ENCODE measurements at places on chromosomes 2 and 18. TPM values are rescaled to one million over a fixed set of nuclear protein-coding genes. Genes with fewer than 3 reads are reported as not detected.

The CCDC148 gene
- total RNA-seq: not detected

GRCh38 chr2:71843391-71843850 is 304.2 kb downstream of the CYP26B1 start:
- DNase-seq: no peak

DNA sequence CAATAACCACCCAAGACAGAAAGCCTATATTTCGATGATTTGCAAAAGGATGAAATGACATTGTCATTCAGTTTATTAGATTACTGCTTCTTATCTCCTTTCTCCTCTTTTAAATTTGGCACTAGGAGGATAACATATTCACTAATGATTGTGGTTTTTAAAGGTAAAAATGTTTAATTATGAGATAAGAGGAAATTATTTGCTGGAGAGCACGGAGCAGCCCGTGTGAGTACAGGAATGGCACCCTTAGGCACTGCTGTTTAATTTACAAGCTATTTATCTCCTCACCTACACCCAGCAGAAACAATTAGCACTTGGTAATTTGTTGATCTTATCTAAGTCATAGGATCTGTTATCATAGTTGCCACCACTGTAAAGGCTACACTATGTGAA is 87.4 kb upstream of the SP3 start:
- DNase-seq: no peak

The SLC9A4 gene
- total RNA-seq: 0.13 TPM

- no peak for DNase-seq
Observed at GRCh38 chr2:73069855-73070642, 1.5 kb downstream of the SFXN5 start.

GRCh38 chr2:5203134-5203755 is 488.9 kb upstream of the SOX11 start:
- no peak for DNase-seq

The TMEM247 gene
- not detected for total RNA-seq

The CFC1 gene
- not detected for total RNA-seq

DNA sequence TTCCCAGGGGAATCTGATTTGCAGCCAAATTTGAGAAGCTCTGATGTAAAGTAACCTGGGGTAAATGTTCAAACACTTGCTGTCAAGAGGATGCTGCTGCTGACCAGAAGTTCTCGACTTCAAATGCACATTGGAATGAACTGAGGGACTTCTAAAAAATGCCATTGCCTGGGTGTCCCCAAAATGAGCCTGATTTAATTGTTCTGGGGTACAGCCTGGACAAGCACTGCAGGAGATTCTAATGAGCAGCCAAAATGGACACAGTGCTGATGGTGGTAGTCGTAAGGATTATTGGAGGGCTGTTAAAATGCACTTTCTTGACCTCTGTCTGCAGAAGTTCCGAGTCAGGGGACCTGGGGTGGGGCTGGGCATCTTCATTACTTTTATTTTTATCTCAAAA is 49.5 kb downstream of the LIPG start:
- no peak for DNase-seq

The CYS1 gene
- not detected for total RNA-seq

The PJVK gene
- total RNA-seq: 5.2 TPM

The XDH gene
- total RNA-seq: not detected

The ITGB6 gene
- not detected for total RNA-seq

DNA sequence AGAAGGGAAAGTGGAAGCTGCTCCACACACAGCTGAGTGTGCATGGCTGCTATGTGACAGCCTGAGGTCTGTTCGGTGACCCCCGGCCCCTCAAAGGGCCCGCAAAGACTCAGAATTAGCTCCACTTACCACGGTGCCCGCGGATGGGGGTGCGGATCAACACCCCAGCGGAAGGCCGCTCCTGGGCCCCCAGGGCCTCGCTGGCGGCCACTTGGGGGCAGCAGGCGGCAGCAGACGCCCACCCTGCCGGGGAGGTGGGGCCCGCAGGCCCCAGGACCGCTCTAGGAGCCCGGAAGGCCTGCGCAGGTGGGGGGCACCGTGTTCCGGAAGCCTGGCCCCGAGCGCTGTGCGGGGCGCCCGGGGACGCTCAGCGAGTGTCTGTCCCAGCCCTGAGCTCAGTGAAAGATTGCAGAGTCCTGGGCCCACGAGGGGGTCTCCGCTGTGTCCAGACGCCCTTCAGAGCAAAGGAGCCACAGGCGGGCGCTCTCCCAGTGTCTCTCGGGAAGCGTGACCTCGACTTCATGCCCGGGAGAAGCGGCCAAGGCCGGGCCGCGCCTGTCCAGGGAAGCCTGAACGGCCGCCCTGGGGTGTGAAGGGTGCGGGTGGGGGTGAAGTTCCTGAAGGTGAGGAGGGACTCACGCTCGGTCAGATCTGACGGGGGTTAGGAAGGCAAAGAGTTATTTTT is 118.7 kb downstream of the VAPA start:
- DNase-seq: peak; percentile 24

DNA sequence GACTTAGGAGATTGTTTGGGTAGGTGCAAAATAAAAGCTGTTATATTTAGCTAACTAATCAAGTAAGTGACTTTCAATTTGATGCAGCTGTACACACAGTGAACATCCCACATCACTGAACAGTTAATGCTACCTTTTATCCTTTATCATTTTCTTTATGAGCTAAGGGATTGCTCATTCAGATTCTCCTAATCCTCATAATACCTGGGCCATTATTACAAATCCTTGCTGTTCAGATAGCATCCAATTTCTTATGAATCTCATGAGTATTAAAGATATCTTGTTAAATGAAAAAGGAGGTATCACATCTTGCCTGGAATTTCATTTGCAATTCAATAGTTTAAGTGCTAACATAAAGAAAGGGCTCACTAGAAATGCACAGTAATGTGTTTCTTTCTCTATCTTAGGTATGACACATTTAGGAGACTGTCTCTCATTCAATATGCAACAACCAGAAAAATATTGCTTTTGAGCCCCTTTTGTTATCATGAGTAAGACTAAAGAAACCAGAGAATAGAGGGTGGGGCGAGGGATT is 918.5 kb downstream of the CBLN2 start:
- DNase-seq: no peak

GRCh38 chr2:228283491-228284171 is 102.1 kb upstream of the SPHKAP start:
- DNase-seq: no peak

The ALPP gene
- not detected for total RNA-seq

- DNase-seq: no peak
Observed at GRCh38 chr2:169975221-169975620, 148.0 kb downstream of the UBR3 start.

DNA sequence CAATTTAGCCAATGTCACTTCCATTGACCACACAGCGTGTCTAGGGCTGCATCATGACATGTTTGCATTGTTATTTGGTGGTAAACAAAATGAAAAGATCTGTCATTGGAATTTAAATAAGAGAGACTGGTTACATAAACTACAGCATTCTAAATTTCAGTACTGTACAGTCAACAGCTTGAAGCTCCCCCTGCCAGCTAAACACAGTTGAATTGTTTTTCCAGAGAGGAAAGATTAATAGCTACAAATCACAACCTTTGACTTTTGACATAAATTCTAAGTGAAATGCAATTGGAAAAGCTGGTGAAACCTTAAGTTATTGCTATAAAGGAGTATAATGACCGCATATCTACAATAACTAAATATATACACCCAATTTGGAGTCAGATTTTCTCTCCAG is 1600.0 kb upstream of the ACVR2A start:
- DNase-seq: no peak

DNA sequence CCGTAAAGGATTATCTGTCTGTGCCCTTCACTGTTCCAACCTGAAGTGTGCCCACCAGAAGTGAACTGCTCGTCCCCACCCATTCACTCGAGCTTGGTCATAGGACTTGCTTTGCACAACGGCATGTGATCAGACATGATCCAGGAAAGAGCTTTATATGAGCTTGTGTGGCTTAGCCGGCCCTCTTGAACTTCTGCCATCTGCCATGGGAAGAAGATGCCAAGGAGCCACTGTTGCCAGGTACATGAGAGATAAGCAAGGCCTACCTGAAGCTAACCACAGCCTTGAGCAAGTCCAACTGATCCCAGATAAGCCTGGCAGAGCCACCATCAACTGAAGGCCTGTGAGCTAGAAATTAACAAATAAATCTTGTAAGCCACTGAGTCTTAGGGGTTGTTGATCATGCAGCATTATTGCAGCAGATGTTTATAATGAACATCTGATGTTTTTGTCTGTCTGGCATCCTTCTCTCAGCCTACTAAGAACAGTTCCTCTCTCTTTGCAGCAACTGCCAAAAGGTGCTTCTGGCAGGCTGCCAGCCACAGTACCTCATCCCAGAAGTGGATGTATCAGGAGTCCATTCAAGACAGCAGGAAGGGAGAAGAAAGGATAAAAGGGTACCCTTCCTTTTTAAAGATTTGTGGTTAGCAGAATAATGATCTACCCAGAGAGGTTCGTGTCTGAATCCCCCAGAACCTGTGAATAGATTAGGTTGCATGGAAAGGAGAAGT is 16.8 kb downstream of the DBI start:
- DNase-seq: no peak

GRCh38 chr18:13612196-13612997 is 114.0 kb downstream of the FAM210A start:
- DNase-seq: peak; percentile 73

- DNase-seq: no peak
Observed at GRCh38 chr2:119857742-119858141, 98.0 kb downstream of the PTPN4 start.

GRCh38 chr2:199085261-199085660 is 372.5 kb downstream of the SATB2 start:
- no peak for DNase-seq

The TTN gene
- 14.4 TPM for total RNA-seq

The LINC00305 gene
- not detected for total RNA-seq

The CERKL gene
- 0.06 TPM for total RNA-seq

The MOGAT1 gene
- not detected for total RNA-seq

The ABCB6 gene
- 15.6 TPM for total RNA-seq

GRCh38 chr18:9466846-9467245 is 8.5 kb upstream of the RALBP1 start:
- DNase-seq: no peak

GRCh38 chr2:208437755-208438154 is 31.2 kb downstream of the PTH2R start:
- DNase-seq: no peak

GRCh38 chr2:31383471-31384153 is 30.9 kb downstream of the XDH start:
- no peak for DNase-seq

- DNase-seq: no peak
Observed at GRCh38 chr2:110994250-110994961, 126.3 kb upstream of the BCL2L11 start.

DNA sequence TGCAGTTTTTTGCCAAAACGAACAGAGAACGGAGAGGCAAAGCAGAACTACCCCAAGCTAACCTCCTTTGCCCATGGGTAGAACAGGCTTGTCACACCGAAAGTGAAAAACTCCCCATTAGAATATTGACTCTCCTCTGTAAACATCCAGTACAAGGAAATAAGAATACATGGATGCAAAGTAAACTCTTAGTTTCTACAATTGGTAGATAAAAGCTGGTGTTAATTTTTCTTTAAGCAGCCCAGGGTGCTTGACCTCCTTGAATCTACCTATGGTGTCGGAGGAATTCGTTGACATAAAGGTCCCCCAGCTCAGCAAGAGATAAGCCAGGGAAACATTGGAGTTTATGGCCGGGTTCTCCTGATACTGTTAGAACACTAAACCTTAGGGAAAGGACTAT is 48.4 kb upstream of the DSG1 start:
- no peak for DNase-seq

GRCh38 chr2:40087434-40087833 is 308.4 kb upstream of the THUMPD2 start:
- no peak for DNase-seq

DNA sequence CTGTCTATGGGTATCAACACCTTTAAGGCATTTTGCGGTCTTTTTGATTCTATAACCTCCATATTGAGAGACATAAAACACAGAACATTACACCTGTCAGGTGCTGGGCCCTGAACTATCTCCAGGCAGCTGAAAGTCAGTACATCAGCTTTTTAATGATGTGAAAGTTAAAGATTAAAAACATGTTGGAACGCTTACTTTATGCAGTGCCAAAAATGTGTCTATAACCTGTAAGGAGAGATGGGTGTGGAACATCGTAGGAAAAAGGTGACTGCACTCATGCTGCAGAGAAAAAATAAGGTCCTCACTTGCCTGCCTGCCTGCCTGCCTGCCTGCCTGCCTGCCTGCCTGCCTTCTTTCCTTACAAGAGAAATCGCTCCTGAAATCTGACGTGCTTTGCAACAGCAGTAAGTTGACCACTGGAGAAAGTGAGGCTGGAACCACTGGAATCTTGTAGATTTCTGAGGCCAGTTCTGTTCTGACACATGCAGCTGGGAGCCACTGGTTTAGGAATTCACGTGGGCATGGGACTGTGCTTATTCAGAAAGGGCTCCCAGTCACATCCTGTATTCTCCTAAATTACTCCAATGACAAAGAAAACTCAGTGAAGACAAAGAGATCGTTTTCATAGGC is 34.1 kb downstream of the BCL11A start:
- no peak for DNase-seq

DNA sequence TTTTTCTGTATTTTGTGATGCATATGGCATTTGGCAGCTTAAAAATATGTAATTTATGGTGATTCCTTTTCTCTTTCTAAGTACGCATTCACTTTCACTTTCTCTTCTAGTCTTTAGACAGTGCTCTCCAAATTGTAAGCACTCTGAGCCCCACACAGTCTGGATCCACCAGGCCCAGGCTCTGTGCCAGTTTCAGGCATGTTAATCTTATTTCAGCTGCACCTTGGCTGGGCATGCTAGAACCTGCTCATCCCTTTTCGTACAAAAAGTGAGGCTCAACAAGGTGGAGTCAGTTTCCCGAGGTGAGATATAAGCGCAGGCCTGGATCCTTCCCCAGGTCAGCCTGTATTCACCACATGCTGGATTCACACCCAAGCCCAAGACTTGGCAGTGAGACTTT is 203.9 kb downstream of the MTX2 start:
- no peak for DNase-seq

DNA sequence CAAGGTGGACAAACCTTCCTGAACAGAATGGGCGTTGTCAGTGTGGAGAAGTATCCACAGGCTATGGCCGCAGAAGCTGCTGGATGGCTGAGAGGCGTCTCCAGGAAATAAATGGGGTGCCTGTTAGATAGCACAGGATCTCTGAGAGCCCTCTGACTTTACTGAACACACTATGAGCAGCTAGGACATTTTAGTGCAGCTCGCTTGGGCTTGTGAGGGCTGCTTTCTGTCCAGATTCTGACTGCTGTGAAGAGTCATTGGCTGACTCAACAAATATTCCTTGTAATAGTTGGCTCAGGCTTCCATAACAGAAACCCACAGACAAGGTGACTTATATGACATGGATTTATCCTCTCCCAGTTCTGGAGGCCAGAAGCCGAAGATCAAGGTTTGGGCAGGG is 100.2 kb upstream of the SNTG2 start:
- no peak for DNase-seq

- DNase-seq: no peak
Observed at GRCh38 chr2:236717729-236718128, 148.1 kb downstream of the ACKR3 start.

- no peak for DNase-seq
Observed at GRCh38 chr18:54277899-54278298, 8.6 kb downstream of the POLI start.

DNA sequence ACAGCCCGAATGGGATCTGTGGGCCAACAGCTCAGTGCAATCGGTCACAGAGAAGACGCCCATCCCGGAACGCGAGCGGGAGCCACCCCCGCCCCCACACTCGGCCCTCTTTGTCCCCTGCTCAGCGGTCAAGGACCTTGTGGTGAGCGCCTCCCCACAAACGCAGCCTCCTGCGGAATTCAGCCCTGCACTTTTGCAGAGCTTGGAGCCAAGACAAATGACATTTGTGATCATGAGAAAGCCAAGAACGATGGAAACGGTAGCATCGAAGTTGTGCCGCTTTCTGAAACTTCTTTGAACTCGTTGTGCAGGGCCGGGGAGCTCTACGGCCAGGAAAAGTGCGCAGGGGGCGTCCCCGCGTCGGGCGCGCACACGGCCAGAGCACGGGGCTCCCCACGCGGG is 6.7 kb upstream of the SALL3 start:
- DNase-seq: no peak

Measured in T-cell (primary cell).